Stimulated activated CD8-positive, alpha-beta memory T cell treated with anti-CD3 and anti-CD28 coated beads, Interleukin-15, amount 100 ng/mL, for 1 hour (primary cell): ENCODE measurements at places on chromosomes 5 and 9.

GRCh38 chr9:127684576-127684975, 22.2 kb upstream of the CFAP157 start:
- DNase-seq, result no peak

DNA sequence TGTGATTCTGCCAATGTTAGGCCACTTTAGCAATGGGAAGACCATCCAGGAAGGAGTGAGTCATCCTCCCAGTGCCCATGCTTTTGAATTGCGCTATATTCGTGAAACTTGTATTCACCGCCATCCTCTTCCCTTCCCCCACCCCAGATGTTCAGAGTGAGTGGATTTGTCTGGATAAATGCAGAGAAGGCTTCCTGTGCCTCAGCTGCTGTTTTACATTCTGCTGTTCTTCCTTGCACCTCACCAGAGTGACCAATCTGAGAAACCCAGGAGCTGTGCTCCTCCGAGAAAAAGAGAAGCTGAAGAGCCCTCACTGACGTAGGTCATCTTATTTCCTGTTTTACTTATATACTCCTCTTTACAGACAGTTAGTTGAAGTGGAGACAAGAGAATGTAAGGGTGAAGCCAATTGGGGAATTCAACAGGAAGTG, 24.6 kb upstream of the SVEP1 start:
- DNase-seq, result no peak

DNA sequence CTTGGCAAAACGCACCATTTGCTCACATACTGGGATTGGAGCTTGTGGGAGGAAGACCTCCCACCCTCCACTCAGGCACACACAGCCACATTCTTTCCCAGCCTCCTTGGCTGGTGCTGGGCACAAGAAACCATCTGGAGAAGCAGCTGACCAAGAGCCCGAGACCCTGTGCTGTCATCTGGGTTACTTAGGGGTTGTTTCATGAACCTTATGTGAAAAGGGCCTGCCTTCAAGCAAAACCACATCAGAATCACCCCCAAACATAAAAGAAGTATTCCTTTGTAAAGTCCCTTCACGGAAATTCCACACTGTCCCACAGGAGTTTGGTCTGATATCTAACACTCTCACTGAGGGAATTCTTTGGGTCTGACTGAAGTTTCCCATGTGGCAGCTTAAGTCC, 172.1 kb downstream of the NR3C1 start:
- no peak for DNase-seq

DNA sequence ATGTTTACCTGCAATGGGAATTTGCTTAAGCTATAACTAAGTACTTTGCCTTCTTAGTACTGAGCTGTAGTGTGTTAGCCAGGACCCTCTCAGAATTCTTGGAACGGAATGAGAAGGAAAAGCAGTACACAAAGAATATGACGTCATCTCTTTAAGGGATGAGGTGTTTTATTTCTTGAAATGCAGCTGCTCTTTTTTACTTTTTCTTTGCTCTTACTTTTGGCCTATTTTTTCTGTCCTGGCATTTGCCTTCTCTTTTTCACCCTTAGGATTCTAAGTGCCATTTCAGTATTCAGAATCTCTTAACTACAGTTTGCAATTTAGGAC, 10.1 kb downstream of the KIF2A start:
- DNase-seq, result no peak
